ENCODE measurements at places on chromosomes 12 and 14.

GRCh38 chr12:63874897-63875480 is 30.5 kb downstream of the SRGAP1 start:
- DNase-seq: no peak

DNA sequence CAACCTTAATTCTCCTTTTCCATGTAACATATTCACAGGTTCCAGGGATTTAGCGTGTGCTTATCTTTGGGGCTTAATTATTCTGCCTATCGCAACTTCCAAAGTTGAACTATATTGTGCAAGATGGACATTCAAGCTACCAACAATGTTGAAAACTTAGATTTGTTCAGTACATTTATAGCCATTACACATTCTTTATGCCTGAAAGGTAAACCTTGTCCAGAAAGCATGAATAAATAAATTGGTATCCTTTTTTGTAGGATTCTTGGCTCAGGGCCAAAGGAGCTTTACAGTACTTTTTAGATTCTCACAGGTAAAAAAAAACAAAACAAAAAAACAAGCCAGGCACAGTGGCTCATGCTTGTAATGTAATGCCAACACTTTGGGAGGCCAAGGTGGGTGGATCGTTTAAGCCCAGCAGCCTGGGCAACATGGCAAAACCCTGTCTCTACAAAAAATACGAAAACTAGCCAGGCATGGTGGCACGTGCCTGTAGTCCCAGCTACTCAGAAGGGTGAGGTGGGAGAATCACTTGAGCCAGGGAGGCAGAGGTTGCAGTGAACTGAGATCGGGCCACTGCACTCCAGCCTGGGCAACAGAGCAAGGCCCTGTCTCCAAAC is 3.3 kb downstream of the C12orf56 start:
- no peak for DNase-seq

- DNase-seq: no peak
These were observed 37.7 kb downstream of the HECTD1 start for GRCh38 chr14:31169877-31170276.

DNA sequence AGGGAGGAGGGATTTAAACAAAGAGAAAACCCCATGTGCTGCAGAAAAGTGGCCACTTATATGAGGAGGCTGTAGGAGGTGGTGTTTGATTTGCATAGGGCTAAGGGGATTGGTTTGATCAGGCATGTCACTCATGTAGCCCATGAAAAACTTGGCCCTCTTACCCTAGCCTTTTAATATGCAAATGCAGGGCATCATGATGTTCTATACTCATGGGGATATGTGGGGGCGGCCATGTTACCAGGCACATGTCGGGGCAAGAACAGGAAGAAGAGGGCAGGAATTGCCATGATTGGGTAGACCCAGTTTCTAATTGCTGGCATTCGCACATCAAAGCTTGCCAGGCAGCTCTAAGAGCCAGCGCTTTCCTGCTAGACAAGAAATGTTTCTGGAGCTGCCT is 28.8 kb downstream of the KLRK1 start:
- DNase-seq: no peak

GRCh38 chr12:18296909-18297280 is 35.6 kb downstream of the PIK3C2G start:
- no peak for DNase-seq

DNA sequence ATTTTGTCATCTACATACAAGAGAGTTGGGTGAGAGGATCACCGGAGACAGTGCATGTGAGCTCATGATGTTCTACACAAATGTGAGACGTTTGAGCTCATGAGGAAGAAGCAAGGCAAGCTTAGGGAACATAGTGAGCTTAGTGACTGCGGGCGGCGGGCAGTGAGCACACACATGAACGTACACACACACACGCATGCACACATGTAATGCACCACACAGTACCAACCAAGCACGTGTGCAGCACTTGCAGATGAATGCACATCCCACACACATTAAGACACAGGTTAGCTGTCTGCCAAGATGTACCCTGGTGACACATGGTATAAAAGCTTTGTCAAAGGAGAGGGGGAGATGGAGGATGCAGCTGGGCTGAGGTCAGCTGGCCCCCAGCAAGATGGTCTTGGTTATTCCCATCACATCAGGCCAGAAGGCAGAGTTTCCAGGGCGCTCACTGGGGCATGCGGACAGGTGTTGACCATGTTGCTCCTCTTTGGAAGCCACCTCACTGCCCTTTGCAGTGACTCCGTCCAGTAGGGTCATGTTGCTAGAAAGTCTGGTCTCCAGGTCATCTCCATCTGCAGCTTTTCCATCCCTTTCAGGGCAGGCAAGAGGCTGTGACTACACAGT is 8.7 kb upstream of the CACNA2D4 start:
- no peak for DNase-seq

DNA sequence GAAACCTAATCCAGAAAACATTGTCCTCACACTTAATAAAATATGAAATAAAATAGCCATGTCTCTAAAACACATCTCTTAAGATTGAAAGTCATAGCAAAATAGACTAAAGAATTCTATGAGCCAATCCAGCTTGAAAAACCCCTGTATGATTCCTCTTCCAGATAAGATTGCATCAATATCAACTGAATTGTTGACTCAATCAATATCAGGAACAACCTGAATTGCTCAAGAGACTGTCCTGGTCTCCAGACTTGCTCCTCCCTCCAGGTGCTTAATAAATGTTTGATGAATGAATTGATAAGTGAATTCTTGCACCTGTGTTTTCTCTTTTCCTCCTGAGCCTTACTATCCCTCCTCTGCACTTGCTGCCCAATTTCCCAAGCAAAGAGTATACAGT is 162.1 kb downstream of the NTF3 start:
- DNase-seq: no peak

GRCh38 chr14:23351681-23352505 is 794 bp downstream of the SLC22A17 start:
- no peak for DNase-seq

DNA sequence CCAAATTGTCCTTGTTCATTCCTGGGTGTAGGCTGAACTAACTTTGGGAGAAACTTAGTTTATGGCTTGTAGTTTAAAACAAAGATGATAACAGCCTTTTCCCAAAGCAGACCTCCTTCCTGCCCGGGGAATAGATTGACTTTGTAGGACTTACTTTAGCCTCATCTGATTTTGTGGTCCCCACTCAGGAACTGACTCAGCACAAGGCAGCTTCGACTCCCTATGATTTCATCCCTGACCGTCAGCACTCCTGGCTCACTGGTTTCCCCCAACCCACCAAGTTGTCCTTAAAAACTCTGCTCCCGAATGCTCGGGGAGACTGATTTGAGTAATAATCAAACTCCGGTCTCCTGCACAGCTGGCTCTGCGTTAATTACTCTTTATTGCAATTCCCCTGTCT is 40.1 kb upstream of the DDHD1 start:
- peak; percentile 18 for DNase-seq

GRCh38 chr14:36479344-36479743 is 40.7 kb downstream of the NKX2-1 start:
- DNase-seq: no peak

DNA sequence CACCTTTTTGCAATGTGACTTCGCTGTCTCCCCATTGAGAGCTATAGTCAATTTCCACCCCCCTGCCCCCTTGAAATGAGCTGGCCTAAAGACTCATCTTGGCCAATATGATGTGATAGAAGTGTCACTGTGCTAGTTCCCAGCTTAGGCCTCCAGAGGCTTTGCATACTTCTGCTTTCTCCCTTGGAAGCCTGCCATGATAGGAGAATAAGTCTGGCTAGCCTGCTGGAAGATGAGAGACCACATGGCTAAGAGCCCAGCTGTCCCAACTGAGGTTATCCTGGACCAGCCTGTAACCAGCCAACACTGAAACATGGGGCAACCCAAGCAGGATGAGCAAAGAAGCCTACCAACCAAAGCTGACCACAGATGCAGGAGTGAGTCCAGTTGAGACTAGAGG is 196.9 kb downstream of the GRIN2B start:
- peak; percentile 11 for DNase-seq

DNA sequence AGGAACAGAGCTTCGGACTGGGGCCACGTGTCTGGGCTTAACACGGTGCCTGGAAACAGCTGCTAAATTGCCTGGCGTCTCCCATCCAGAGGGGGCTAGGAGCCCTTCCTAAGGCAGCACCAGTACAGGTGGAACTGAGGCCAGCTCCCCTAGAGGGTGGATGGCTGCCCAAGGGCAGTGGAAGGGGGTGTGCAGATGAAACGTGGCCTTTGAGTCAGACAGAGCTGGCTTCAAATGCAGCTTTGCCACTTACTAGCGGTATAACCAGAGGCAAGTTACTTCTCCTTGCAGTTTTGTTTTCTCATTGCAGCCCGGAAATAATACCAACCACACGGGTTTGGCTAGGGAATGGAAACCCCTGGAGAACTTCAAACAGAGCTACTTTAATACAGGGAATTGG is 59.3 kb upstream of the SLC24A4 start:
- DNase-seq: no peak

GRCh38 chr14:99323603-99324185 is 51.7 kb upstream of the BCL11B start:
- DNase-seq: no peak

GRCh38 chr12:105570944-105571343 is 240.5 kb downstream of the C12orf75 start:
- DNase-seq: peak; percentile 32

GRCh38 chr12:103626498-103626897 is 39.4 kb downstream of the STAB2 start:
- DNase-seq: peak; percentile 15

DNA sequence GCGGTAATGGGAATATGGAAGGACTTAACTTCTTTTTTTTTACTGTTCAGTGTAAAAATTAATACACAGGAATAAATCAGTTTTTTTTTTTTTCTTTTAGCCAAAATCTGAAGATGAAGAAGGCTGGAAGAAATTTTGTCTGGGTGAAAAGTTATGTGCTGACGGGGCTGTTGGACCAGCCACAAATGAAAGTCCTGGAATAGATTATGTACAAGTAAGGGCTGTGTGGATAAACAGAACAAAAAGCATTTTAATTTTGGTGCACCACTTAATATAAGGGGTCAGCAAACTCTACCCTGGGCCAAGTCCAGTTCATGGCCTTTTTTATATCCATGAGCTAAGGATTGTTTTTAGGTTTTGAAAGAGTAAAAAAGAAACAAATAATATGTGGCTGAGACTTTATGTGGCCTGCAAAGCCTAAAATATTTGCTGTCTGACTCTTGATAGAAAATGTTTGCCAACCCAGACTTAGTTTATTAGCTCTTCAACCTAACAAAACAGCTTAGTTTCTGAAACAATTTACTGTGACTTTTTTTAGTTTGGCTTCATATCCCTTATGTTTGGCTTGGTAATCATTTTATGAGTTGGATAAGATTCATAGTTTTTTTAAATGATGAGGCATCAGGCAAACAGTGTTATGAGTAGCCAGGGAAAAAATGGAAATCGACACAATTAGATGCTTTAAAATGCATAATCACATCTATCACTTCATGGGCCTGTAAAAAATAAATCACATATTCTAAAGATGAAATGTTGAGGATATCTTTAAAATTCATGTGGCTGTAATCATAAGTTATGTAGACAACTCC is 8.4 kb downstream of the GEMIN2 start:
- DNase-seq: no peak

GRCh38 chr14:99604766-99605298 is 825 bp upstream of the CCDC85C start:
- no peak for DNase-seq

DNA sequence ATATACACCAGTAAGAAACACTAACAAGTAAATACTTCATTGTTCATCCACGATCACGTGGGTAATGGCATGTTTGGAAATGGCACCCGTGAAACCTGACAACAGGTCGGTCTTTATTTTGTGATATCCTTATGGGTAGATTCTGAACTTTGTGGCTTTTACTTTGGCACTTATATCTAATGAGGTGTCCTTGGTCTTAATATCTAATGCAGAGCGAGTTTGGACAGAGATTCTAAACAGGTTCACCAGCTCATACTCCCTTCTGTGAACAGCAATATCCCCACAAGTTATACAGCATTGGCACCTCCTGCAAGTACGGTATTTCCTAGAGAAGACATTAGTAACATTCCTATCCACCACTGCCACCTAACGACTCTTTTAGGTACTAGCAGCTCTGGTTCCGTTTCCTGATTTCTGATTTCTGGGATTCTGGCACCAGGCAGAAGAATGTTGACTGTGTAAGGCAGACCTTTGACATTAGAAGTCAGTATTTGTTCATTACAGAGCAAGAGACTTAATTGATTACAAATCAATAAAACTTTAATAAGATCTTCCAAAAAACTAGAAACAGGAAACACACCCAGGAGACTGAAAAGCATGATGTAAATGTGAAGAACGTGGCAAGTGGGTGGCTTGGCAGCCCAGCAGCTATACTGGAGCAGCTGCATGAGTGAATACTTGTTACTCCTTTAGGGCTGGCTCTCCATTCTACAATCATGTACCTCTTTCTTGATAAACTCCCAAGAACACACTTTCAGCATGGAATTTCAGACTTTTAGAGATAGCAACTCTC is 2.5 kb downstream of the ANG start:
- peak; percentile 68 for DNase-seq

DNA sequence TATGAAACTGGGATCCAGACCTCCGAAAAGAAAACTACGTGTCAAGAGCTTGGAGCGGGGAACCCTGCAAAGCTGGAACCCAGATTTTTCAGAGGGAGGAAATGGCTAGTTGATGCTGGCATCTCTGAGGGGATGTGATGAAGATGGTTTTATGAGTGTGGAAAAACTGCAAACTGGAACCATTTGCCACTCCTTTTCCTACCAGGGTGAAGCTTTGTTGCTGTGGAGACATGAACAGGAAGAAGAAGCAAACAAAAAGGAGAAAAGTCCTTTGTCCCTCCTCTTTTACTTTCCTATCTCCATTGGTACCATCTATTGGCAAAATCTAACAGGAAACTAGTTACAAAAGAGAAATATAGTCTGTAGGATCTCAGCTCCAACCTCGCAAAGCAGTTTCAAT is 39.2 kb downstream of the CDK17 start:
- no peak for DNase-seq

DNA sequence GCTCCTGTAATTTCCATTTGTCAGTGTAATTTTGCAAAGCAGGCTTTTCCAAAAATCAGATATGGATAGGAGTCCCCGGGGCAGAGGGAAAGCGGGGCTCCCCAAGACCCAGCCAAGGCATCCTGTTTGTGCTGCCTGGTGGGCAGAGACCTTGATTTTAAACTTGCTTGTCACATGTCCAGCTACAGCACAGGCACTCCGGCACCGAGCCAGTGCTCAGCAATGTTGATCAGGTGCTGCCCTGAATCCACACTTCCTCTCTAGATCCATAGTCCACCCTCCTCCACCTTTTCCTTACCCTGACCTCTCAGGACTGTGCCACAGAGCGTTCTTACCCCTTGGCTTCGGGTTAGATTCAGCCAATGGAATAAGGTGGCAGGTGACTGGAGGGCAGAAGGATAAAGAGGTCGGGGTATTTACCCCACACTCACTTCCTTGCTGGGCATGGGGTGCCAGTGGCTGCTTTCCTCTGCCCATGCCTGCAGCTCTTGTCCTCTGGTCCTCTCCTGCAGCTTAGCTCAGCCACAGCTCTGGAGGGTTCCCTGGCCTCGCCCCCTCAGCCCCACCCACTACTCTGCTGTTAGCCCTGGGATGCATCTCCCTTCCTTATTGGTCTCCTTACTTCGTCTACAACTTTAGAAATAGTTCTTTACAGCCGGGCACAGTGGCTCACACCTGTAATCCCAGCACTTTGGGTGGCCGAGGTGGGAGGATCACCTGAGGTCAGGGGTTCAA is 80.1 kb downstream of the IRF2BPL start:
- DNase-seq: no peak
